ENCODE measurements at places on chromosomes 1 and 21. TPM values are rescaled to one million over a fixed set of nuclear protein-coding genes. Genes with fewer than 3 reads are reported as not detected.
A peak's percentile ranks its signal among the peaks of the same experiment; 100 is the strongest.

- no peak overlapping the region for H3K4me3 ChIP-seq
- H3K36me3 ChIP-seq, result no peaks in the 10 kb centered on the region
- peak overlapping the region; percentile 61 for H3K27ac ChIP-seq
Measured at GRCh38 chr1:81231729-81232038, 569.0 kb upstream of the ADGRL2 start.

DNA sequence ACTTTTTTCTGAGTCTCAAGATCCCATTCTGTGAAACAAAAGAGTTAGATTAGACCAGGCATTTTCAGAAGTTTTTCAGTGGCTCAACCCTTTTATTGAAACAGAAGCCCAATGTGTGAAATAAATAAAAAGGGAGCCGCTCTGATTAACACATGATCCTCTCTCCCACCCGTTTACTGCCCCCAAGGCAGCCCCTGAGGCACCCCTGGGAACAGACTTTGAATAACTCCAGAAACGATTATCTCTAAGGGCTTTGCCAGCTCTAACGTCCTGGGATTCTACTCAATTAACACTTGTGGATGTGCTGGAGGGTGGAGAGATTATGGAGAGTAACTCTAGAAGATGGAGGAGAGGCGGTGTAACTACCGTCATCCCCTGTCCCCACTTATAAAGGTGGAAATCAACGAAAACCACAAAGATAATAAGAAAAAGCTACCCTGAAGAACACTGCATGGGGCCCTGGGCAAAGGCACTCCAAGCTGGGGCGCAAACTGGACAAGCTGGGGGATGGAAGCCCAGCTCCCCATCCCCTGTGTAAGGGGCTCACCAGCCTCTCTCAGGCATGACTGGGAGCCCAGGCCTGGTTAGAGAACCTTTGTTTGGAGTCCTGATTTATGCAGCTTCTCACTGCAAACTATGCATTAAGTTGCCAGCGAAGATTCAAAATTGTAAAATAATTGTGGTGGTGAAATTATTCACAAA, 39.0 kb upstream of the GRIK3 start:
- DNase-seq, result no peak
- H3K36me3 ChIP-seq, result peaks cover 3% of the 10 kb centered on the region
- no peak overlapping the region for H3K27ac ChIP-seq
- no peak overlapping the region for H3K4me3 ChIP-seq
- H3K27me3 ChIP-seq, result peaks cover 6% of the 10 kb centered on the region

- no peak for DNase-seq
- H3K4me1 ChIP-seq, result peaks cover 6% of the 10 kb centered on the region
- H3K36me3 ChIP-seq, result peaks cover 6% of the 10 kb centered on the region
- no peak overlapping the region for H3K4me3 ChIP-seq
Measured at GRCh38 chr1:31346785-31347184, 26.1 kb downstream of the FABP3 start.

Gene CELA3A
- total RNA-seq, result 9.6 TPM
